ENCODE measurements at places on chromosomes 16 and 17.

DNA sequence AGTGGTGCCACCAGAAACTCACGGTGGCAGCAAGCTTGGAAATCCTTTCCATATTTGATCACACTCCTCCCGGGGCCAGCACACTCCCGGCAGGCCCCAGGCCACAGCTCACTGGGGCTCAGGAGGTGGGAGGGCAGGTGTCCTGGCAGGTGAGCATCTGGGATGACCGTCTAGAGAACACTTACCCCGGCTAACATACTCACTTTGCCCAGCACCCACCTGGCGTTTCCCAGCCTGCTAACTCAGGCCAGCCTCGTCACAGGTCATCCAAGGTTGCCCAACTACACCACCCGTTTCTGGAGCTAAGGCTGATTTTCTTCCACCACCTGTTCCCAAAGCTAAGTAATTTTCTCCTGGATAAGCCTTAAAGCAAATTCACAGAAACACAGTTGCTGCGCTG is 24.9 kb downstream of the FBXO31 start:
- DNase-seq, result no peak

DNA sequence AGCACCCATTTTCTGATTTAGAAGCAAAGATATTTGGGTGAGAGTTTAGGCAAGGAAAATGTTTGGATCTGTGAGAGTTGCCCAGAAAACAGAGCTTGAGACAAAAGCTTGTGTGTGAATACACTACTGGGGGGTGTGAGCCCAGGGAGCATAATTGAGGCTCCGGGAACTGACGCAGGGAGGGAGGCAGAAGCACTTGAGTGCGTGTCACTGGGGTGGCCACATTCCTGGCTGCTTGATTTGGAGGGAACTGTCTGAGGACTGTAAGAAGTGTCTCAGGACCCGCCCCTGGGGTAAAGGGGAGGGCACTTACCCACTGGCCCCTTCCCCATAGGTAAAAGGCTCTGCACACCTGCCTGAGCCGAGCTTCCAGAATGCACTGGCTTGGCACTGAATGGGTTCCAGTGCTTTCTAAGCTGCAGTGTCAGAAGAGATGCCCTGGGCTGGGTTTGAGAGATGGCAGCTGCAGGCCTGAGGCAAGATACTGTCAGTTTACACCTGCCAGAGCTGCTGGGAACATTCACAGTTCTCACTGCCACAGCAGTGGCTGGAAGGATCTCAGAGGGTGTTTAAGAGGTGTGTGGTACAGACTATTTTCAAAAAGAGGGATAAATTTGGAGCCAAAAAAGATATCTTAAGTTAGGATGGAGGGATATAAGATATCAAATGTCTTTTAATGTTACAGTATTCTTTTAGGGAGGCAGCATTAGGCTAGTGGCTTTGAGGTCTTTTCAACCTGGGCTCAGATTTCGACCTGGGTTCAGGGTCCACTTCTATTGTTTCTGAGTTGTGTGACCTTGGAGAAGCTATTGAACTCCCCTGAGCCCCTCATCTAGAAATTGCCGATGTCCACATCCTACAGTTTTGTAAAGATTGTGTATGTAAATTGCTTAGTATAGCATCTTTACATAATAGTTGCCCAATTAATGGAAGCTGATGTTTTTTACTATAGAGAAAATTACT is 6.9 kb upstream of the TEX2 start:
- DNase-seq, result no peak

GRCh38 chr16:48591976-48592375 is 18.0 kb downstream of the N4BP1 start:
- no peak for DNase-seq

DNA sequence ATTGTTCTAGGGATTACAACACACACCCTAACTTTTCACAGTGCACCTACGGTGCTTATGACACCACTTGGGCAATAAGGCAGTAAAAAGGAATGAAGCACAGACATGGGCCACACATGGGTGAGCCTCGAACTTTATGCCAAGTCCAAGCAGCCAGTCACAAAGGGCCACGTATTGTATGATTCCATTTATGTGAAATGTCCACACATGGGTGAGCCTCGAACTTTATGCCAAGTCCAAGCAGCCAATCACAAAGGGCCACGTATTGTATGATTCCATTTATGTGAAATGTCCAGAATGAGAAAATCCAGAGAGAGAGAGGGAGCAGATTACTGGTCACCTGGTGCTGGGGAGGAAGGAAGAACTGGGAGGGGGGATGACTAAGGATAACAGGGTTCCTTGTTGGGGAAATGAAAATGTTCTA is 22.2 kb downstream of the RMI2 start:
- DNase-seq, result no peak

DNA sequence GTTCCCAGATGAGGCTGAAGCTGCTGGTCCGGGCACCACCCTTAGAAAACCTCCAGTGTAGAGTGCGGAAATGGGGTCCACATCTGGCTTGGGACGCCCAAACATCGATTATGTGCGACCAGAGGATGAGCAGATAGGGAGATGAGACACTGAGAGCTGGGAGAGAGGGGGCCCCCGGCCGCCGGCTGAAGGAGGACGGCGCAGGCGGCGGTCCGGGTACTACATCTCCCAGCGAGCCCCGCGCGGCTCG is 182 bp upstream of the SPECC1 start:
- no peak for DNase-seq

GRCh38 chr16:86431540-86431939 is 78.8 kb upstream of the FOXF1 start:
- DNase-seq, result no peak

DNA sequence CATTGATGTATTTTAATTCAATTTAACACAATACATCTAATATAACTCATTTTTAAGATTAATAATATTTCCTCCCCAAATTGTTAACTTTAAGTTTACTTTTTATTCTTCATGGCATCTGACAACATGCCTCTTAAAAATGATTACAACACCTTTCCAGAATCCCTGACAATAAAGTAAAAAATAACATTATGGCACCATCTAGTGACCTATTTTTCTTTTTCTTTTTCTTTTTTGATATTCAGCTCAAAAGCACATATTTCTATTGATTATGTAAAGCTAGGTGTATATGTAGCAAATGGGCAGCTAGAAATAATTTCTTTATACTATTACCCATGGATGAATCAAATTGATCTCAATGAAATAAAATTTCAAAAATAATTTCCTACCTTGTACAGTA is 834.3 kb upstream of the CDH8 start:
- DNase-seq, result no peak

DNA sequence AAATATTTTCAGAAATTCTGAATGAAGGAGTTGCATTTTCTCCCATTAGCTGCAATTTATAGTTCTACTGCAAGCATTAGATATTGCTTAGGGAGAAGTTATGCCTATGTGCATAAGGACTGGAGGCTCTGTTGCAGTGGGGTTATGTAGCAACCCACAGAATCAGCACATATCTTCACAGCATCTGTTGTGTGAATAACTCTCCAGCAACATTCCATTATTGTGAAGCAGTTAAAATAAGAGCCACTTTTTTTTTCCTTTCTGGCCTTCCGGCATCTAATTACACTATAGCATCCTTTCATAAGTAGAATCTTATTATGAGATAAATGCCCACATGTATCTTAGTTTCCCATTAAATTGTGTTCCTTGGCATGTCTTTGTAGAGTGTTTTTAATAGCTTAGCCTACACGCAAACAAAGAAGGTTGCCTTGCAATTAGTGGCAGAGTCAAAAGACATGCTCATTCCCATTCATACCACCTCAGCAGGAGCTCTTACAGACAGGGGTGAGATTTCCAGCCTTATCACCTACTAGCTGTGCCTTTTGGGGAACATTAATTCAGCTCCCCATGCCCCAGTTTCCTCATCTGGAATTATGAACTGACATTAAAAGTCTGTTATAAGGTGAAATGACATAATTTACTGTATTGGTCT is 596.0 kb upstream of the GOT2 start:
- DNase-seq, result no peak

GRCh38 chr16:24188021-24188542 is 68.1 kb upstream of the CACNG3 start:
- no peak for DNase-seq

DNA sequence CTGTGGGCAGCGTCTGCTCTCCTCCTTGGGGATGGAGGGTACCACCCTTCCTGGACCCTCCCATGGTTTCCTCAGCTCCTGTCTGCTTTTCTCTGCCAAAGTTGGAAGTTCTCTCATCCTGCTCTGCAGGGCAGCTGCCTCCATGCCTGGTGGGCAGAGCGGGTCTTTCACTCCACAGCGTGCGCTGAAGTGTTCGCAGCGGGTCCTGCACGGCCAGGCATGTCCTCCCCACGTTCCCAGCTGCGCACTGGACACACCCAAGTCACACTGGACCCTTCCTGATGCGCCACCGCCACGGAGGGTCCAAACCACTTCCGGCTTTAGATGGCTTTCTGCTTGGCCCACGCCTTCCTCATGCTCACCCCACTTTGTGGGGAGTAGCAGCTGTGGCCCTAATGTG is 33.7 kb upstream of the NPTX1 start:
- no peak for DNase-seq

GRCh38 chr17:80468781-80469493 is 7.5 kb downstream of the NPTX1 start:
- no peak for DNase-seq

- no peak for DNase-seq
These were observed 356.0 kb downstream of the C16orf95 start for GRCh38 chr16:86961171-86961601.

DNA sequence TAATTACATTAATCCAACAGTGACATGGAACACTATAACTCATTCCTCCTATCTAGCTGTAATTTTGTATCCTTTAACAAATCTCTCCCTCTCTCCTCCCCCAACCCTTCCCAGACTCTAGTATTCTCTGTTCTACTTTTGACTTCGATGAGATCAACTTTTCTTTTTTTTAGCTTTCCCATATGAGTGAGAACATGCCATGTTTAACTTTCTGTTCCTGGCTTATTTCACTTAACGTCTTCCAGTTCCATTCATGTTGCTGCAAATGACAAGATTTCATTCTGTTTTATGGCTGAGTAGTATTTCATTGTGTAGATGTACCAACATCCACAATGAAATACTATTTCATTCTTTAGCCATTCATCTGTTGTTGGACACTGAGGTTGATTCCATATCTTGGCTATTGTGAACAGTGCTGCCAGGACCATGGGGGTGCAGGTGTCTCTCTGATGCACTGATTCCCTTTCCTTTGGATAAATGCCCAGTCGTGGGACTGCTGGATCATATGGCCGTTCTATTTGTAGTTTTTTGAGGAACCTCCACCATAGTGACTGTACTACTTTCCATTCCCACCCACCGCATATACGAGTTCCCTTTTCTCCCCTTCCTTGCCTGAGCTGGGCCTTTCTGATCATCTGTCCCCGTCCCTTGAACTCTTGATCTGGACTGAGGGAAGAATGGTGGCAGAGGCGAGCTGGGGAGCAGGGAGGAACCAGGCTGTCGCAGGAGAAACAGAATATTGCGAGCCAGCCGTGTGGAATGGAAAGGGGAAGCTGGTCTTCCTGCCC is 7.7 kb upstream of the CEP295NL start:
- peak; percentile 60 for DNase-seq

DNA sequence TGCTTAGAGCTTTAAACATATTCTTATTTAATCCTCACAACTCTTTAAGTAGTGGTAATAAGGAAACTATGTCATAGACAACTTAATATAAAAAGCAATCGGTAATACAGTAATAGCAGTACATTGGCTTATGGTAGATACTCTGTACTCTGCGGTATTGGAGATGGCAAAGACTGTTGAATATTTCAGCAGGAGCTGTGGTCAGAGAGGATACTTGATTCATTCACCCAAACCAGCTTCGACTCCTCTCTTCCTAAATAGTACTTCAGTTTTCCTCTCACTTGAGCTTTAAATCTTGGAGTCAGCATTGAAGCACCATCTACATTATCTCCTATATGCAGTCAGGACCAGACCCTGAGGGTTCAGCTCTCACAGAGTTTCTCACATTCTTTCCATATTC is 169.3 kb downstream of the CYB561 start:
- DNase-seq, result no peak

DNA sequence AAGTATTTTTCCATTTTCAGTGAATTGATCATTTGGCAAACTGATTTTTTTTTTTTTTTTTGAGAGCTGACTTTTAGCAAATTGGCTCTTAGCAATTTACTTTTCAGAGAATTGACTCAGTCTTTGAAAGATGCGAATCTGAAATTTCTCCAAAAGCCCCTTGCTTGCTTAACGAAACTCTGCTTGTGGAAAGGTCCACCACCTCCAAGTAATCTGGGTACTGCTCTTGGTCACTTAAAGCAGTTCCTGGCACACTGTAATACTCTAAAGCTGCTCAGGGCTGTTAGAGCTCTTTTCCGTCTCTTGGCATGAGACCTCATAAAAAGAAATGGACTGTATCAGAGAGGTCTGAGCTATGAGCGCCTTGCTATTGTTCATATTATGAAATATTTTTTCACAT is 2.9 kb downstream of the GSDMB start:
- DNase-seq, result no peak

DNA sequence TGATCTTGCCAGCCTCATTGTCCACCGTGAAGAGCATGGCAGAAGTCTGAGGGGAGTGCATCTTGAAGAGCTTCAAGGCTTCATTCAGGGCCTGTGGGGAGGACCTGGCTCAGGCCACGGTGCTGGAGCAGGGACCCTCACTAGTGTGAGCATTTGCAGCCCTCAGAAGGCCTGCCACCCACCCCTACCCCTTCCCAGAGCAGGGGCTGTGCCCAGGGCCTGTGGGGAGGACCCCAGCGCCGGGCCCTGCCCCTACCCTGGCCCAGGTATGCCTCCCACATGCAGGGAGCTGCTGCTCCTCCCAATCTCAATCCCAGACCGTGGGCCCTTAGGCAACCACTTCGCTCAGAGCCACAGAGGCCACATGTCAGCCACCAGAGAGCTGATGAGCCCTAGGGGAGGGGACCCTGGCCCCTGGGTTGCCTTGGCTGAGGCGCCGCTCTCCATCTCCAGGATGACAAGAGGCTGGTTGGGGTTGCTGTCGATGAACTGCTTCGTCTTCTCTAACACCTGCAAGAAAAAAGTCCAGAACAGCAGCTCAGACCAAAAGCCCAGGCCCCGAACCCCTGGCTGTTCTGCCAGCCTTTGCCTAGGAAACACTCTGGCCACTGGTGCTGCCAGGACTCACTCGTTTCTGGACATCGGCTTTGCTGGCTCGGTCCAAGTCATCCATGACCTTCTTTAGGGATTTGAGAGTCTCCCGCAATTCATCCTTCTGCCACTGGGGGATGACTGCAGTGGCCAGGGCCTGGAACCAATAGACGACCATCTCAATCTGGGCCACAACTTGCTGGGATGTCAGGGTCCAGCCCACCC is 1.8 kb upstream of the EXOSC6 start:
- DNase-seq, result peak; percentile 69

GRCh38 chr17:62860962-62861873 is 53.1 kb upstream of the MARCHF10 start:
- no peak for DNase-seq

- DNase-seq, result no peak
These were observed 71.8 kb downstream of the IRX5 start for GRCh38 chr16:55002419-55002818.

GRCh38 chr16:24667244-24667764 is 62.1 kb upstream of the TNRC6A start:
- DNase-seq, result no peak

DNA sequence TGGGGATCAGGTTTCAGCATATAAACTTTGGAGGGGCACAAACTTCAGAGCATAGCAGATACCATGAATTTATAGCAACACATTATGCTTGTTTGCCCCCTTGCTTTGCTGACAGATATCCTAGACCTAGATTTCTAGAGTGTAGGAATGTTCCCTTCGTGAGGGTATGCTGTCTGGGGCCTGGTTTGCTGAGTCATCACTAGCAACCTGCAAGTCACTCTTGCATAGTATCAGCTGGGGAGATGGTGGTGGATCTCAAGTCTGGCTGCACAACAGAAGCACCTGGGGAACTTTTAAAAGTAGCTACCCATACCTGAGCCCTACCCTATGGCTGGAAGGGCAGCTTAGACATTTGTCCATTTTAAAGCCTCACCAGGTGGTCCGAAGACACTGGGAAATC is 22.3 kb upstream of the HSBP1 start:
- DNase-seq, result no peak

All from hematopoietic multipotent progenitor cell treated with erythropoietin and hydrocortisone succinate and interleukin-3 and kit ligand, for 4 days (in vitro differentiated cells).